ENCODE measurements at places on chromosomes 13 and 19.

GRCh38 chr13:33242984-33243617, 42.5 kb downstream of the STARD13 start:
- DNase-seq: no peak
- no peak overlapping the region for H3K4me3 ChIP-seq
- peaks cover 9% of the 10 kb centered on the region for H3K27me3 ChIP-seq
- no peak overlapping the region for H3K27ac ChIP-seq
- H3K4me1 ChIP-seq: no peaks in the 10 kb centered on the region

GRCh38 chr13:23843436-23843835, 45.8 kb downstream of the MIPEP start:
- no peaks in the 10 kb centered on the region for H3K27me3 ChIP-seq
- no peak overlapping the region for H3K4me3 ChIP-seq
- no peak for DNase-seq

DNA sequence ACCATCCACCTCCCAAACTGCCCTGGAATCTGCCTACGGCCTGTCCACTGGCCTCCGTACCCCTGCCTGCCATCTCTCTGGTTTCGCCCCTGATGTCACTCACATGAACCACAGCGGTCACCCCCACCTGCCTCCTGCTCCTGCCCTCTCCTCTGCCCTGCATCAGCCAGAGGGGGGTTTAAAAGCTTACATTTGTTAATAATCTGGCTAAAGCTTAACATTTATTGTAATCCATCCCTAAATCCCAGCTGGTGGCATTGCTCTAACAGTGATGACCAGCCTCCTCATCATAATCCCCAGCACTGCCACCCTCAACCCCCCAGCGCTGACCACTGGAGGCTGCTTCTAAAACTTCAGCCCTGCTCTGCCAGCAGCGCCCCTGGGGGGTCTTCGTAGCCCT, 38.9 kb downstream of the DNM2 start:
- DNase-seq: no peak
- peaks cover 46% of the 10 kb centered on the region for H3K36me3 ChIP-seq
- no peaks in the 10 kb centered on the region for H3K27me3 ChIP-seq
- H3K4me1 ChIP-seq: peaks cover 75% of the 10 kb centered on the region
- peak overlapping the region; percentile 42 for H3K27ac ChIP-seq

DNA sequence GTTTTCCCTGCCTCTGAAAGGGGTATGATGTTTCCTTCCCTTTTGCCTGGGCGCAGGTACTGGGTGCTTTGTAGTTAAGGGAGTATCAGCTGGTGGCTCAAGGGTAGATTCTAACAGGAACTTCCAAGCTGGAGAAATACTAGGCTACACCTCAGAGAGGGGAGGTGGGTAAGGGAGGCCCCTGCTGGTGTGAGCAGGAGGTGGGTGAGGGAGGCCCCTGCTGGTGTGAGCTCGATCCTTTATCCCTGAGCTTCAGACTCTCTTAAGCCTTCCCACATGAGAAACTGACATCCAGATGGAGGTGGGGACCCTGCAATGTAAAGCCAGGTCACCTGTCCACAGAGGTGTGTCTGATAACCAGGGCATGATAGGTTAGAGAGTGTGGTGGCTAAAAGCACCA, 32.1 kb downstream of the CYP2B6 start:
- no peaks in the 10 kb centered on the region for H3K4me1 ChIP-seq
- H3K4me3 ChIP-seq: no peak overlapping the region
- DNase-seq: no peak
- no peaks in the 10 kb centered on the region for H3K36me3 ChIP-seq

DNA sequence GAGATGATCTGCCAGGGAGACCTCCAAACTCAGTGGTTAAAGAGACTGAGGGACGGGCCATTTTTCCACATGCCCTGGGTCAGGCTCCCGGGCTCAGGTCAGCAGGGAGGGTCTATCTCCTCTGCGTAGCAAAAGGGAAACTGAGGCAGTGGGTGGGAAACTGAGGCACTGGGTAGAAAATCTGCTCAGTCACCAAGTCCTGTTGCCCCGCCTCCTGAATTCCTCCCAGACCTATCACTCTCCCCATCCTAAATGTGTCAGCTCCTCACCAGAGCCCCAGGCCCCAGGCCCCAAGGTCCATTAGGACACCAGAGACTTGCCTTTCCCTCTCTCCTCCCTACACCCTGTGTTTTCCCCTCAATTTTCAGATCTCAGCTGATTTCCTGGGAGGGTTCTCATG, 2.4 kb downstream of the CD320 start:
- DNase-seq: peak; percentile 37
- peaks cover 13% of the 10 kb centered on the region for H3K36me3 ChIP-seq

- H3K4me3 ChIP-seq: no peak overlapping the region
- no peak for DNase-seq
- H3K27me3 ChIP-seq: no peaks in the 10 kb centered on the region
- peaks cover 6% of the 10 kb centered on the region for H3K4me1 ChIP-seq
- H3K36me3 ChIP-seq: peaks cover 32% of the 10 kb centered on the region
Measured at GRCh38 chr13:52644108-52644507, 1.9 kb downstream of the HNRNPA1L2 start.

DNA sequence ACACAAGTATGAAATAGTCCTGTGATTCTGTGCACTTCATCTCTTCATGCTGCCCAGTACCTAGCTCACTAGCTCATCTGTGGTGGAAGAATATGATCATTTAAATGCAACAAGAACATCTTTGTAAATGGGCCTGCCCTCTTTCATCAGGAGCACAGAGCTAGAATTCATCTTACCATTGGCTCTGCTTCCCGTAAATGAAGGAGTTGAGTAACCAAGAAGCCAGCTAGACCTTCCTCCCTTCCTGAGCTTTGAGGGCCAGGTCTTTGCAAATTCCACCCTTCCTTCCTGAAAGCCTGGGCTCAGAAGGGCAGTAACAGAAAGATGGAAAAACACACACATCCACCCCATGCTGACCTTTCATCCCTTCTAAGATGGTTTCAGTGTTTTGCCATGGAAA, 82.0 kb downstream of the FRY start:
- DNase-seq: no peak
- no peaks in the 10 kb centered on the region for H3K36me3 ChIP-seq
- peaks cover 6% of the 10 kb centered on the region for H3K4me1 ChIP-seq
- H3K27ac ChIP-seq: no peak overlapping the region

DNA sequence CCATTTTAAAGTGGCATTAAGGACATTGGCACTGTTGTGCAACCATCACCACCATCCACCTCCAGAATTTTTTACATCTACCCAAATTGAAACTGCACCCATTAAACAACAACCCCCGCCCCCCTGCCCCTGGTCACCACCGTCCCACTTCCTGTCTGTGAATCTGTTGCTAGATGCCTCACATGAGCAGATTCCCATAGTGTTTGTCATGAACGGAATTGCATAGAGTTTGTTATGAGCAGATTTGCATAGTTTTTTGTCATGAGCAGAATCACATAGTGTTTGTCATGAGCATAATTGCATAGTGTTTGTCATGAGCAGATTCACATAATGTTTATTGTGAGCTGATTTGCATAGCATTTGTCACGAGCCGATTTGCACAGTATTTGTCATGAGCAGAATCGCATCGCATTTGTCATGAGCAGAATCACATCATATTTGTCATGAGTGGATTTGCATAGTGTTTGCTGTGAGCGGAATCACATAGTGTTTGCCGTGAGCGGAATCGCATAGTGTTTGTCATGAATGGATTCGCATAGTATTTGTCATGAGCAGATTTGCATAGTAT, 54.0 kb upstream of the GTF3A start:
- H3K4me1 ChIP-seq: peaks cover 24% of the 10 kb centered on the region
- H3K27ac ChIP-seq: no peak overlapping the region
- H3K27me3 ChIP-seq: peaks cover 27% of the 10 kb centered on the region

DNA sequence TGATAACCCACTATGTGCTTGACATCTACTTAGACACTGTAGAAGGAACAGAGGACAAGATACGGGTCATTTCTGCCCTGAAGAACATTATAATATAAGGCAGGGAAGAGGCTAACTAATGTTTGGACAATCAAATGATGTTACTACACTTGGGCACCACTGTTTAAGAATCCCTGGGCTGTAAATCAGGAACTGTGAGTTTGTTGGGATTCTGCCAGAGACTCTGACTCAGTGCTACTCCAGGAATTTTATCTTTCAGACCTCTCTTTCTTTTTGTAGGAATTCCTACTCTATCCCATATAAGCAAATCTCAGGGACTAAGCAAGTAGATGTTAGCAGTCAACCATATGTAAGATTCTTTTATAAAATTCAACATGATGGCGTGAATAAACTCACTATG, 3.1 kb upstream of the ZNF471 start:
- H3K4me1 ChIP-seq: peaks cover 6% of the 10 kb centered on the region
- H3K36me3 ChIP-seq: peaks cover 4% of the 10 kb centered on the region
- peaks cover 2% of the 10 kb centered on the region for H3K27me3 ChIP-seq
- DNase-seq: no peak

- peaks cover 12% of the 10 kb centered on the region for H3K27me3 ChIP-seq
- no peak for DNase-seq
- H3K4me1 ChIP-seq: peaks cover 10% of the 10 kb centered on the region
- no peak overlapping the region for H3K4me3 ChIP-seq
- H3K27ac ChIP-seq: no peak overlapping the region
Measured at GRCh38 chr13:32829269-32829668, 187.0 kb upstream of the KL start.

- H3K4me1 ChIP-seq: peaks cover 9% of the 10 kb centered on the region
- H3K36me3 ChIP-seq: peaks cover 5% of the 10 kb centered on the region
- peak; percentile 87 for DNase-seq
- no peak overlapping the region for H3K4me3 ChIP-seq
- H3K27ac ChIP-seq: peak overlapping the region; percentile 54
- H3K27me3 ChIP-seq: peaks cover 3% of the 10 kb centered on the region
Measured at GRCh38 chr19:19531951-19532805, 3.5 kb downstream of the YJEFN3 start.

DNA sequence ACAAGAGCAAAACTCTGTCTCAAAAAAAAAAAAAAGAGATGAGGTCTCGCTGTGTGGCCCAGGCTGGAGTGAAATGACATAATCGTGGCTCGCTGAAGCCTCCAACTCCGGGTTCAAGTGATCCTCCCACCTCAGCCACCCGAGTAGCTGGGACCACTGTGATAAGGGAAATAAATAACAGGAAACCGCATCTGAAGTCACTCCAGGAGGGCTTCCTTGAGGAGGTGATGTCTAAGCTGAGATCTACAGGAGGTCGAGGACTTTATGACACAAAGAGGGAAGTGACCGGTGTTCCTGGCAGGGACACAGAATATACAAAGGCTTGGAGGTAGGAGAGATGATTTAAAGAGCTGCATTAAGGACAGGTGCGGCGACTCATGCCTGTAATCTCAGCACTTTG, 8.9 kb upstream of the NR2F6 start:
- H3K27me3 ChIP-seq: no peaks in the 10 kb centered on the region
- no peak overlapping the region for H3K4me3 ChIP-seq
- no peak overlapping the region for H3K27ac ChIP-seq
- H3K4me1 ChIP-seq: no peaks in the 10 kb centered on the region

GRCh38 chr13:99760456-99760855, 211.1 kb downstream of the ZIC5 start:
- H3K36me3 ChIP-seq: peaks cover 3% of the 10 kb centered on the region
- H3K27me3 ChIP-seq: no peaks in the 10 kb centered on the region
- DNase-seq: no peak
- H3K4me1 ChIP-seq: peaks cover 4% of the 10 kb centered on the region
- no peak overlapping the region for H3K4me3 ChIP-seq
- H3K27ac ChIP-seq: no peak overlapping the region

GRCh38 chr13:20701461-20701860, 2.0 kb upstream of the IL17D start:
- no peak for DNase-seq
- H3K36me3 ChIP-seq: no peaks in the 10 kb centered on the region
- H3K4me3 ChIP-seq: no peak overlapping the region
- no peak overlapping the region for H3K27ac ChIP-seq
- H3K4me1 ChIP-seq: peaks cover 11% of the 10 kb centered on the region

GRCh38 chr13:97121894-97122293, 100.2 kb upstream of the MBNL2 start:
- no peak for DNase-seq
- H3K4me1 ChIP-seq: peaks cover 20% of the 10 kb centered on the region
- H3K4me3 ChIP-seq: no peak overlapping the region
- H3K27me3 ChIP-seq: peaks cover 36% of the 10 kb centered on the region

DNA sequence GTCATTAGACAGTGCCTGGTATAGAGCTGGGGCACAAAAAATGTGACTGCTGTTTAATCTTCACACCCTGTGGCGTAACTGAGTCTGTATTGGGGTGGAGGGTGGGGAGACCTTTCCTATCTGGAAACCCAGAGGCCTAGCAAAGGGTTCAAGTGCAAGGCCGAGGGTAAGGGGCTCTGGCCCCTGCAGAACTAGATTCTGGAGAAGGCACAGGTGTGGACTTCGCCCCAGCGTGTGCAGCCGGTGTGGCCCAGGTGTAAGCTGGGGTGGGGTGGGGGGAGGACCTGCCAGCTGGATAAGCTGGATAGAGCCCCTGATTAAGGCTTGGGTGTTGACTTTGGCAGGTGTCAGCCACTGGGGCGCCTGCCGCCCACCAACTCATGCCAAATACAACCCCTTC, 1.3 kb downstream of the RAB3D start:
- no peak overlapping the region for H3K27ac ChIP-seq
- DNase-seq: no peak
- no peak overlapping the region for H3K4me3 ChIP-seq

DNA sequence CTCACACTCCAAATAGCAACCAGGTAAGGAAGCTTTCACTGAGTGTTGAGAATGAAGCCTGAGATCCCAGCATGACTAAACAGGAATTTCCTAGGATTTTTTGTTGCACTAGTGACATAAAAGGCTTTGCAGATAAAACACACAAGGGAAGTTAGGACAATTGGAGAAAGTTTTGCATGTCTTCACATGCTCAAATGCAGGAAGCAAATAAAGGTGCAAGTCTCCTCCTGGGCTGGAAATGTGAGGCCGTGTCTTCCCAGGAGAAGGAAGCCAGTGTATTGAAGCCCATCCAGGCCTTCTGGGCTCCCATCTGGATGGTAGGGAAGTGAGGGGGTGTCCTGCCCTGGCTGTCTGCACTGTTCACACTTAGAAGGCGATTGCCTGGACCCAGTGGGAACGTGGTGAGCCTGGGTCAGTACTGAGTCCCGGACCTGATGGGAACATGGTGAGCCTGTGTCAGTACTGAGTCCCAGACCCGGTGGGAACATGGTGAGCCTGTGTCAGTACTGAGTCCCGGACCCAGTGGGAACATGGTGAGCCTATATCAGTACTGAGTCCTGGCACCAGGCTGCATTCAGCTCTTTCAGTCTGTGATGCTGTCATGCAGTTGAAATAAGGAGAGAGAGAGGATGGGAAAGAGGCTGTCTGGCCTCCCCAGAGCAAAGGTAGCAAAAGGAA, 38.7 kb downstream of the SIAH3 start:
- no peak overlapping the region for H3K4me3 ChIP-seq
- H3K4me1 ChIP-seq: peaks cover 4% of the 10 kb centered on the region
- no peaks in the 10 kb centered on the region for H3K36me3 ChIP-seq
- no peaks in the 10 kb centered on the region for H3K27me3 ChIP-seq
- DNase-seq: no peak

GRCh38 chr13:75882261-75882660, 246.1 kb downstream of the LMO7 start:
- no peaks in the 10 kb centered on the region for H3K36me3 ChIP-seq
- no peak for DNase-seq
- no peaks in the 10 kb centered on the region for H3K4me1 ChIP-seq
- peaks cover 25% of the 10 kb centered on the region for H3K27me3 ChIP-seq
- no peak overlapping the region for H3K4me3 ChIP-seq
- no peak overlapping the region for H3K27ac ChIP-seq
